ENCODE measurements at places on chromosomes 11 and 22. TPM values are rescaled to one million over a fixed set of nuclear protein-coding genes. Genes with fewer than 3 reads are reported as not detected.

MIAT gene
- 54.7 TPM for total RNA-seq

SYT8 gene
- total RNA-seq = 0.22 TPM

OR56A1 gene
- 0.06 TPM for total RNA-seq

DAGLA gene
- 8.4 TPM for total RNA-seq

MMP10 gene
- 0.39 TPM for total RNA-seq

TRIM51G gene
- total RNA-seq = not detected

NTM gene
- total RNA-seq = 144 TPM

OR52E5 gene
- total RNA-seq = not detected

GLYATL1 gene
- 1.4 TPM for total RNA-seq

KRTAP5-7 gene
- 0.17 TPM for total RNA-seq

NXPE4 gene
- total RNA-seq = not detected

HSPB2 gene
- total RNA-seq = 3.0 TPM

KCNE3 gene
- total RNA-seq = 4.7 TPM

PNPLA2 gene
- total RNA-seq = 18.2 TPM

GGTLC2 gene
- total RNA-seq = not detected

JAML gene
- 8.9 TPM for total RNA-seq

PKP3 gene
- total RNA-seq = 0.61 TPM

PGM2L1 gene
- total RNA-seq = 20.2 TPM

TBCEL gene
- total RNA-seq = 49.0 TPM
